CD4-positive, alpha-beta memory T cell (primary cell): ENCODE measurements at places on chromosomes 2 and 18.

DNA sequence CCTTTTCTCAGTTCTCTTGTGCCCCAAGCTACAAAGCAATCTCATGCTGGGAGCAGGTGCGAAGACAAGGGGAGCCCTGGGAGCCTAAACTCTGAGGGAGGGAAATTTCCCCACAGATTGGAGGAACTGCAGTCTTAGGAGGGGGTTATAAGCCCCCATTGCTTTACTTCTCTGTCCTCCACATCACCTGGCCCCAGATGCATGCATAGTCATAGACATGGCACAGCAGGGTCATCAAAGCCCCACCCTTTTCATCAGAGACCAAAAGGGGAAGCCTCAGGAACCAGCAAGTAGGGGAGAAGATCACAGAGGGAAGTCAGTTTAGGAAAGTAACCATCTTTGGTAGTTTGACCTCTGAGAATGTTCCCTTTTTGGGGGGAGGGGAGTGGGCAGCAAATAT is 33.7 kb downstream of the LANCL1 start:
- no peak for DNase-seq

- no peak for DNase-seq
Observed at GRCh38 chr18:44186001-44186400, 494.7 kb upstream of the SETBP1 start.

GRCh38 chr2:170521299-170521698 is 193.8 kb upstream of the SP5 start:
- DNase-seq, result no peak

DNA sequence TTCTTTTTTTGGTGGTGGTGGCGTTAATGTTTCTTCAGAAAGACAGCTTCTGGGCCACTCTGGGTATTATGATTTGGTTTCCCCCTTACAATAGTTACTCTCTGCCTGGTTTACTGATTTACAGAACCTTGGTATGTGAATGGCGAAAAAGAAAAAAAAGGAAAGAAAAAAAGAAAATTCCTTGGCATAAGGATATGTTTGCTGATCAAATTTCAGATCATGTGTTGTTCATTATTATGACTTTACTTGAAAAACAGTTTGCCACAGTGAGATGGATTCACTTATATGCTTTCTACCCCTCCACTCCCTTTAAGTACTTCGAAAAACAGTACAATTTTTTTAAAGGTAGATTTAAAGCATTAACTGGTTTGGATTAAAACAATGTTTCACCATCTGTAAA is 21.0 kb downstream of the BCL11A start:
- no peak for DNase-seq

DNA sequence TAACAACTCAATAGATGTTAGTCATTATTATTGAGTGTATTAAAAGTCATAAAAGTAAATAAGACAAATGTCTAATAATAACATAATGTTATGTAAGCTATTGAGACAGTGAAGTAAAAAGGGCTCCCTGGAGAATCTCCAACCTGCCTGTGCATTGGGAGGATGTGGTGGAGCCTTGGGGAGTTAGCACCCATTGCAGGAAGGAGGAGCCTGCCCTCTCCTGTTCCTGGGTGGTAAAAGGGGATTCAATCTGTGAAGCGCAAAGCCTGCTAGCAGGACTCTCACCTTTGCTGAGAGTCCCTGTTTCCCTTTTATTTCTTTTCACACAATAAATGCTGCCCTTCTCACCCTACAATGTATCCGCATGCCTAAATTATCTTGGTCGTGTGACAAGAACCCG is 206.1 kb downstream of the RAB3GAP1 start:
- no peak for DNase-seq
